ENCODE measurements at places on chromosomes 13 and 19. TPM values are rescaled to one million over a fixed set of nuclear protein-coding genes. Genes with fewer than 3 reads are reported as not detected.

DNA sequence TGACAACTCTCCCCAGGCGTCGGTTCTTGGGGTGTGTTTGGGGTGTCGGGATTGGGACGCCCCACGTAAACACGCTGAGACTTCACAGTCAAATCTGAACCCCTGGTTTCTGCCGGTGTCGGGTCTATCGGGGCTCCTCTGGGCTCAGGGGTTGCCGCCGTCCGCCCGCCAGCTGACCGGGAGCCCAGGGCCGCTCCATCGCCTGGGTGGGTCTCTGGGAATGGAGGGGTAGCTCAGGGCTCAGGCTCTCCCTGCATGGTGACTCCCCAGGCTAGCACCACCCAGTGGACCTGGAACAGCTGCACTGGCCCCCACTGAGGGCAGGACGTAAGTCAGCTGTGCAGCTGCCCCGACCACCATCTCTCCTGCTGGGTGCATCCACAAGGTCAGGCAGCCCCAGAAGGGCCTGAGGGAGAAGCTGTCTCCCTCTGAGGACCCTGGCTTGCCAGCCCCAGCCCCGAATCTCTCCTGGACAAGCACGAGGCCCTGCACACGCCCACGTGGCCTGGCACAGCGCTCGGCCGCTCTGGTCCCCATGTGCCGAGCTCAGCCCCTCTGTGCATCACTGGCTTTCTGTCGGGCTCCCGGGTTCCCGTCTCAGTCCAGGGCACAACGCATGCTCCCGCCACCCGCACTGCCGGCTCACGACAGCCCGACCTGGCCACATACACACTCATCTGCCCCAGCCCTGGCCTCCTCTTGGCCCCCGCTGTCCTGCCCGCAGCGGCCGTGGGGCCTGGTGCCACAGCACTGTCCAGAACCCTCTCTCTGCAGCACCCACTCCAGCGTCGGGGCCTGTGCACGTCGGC is 6.1 kb downstream of the RNF126 start:
- peaks cover 83% of the 10 kb centered on the region for H3K36me3 ChIP-seq
- no peak overlapping the region for H3K4me3 ChIP-seq
- peaks cover 13% of the 10 kb centered on the region for H3K4me1 ChIP-seq
- no peaks in the 10 kb centered on the region for H3K27me3 ChIP-seq
- DNase-seq: no peak

Gene CERS1
- not detected for total RNA-seq

- no peaks in the 10 kb centered on the region for H3K27me3 ChIP-seq
- H3K36me3 ChIP-seq: peaks cover 6% of the 10 kb centered on the region
- no peak for DNase-seq
- no peak overlapping the region for H3K27ac ChIP-seq
- no peak overlapping the region for H3K4me3 ChIP-seq
- no peaks in the 10 kb centered on the region for H3K4me1 ChIP-seq
Observed at GRCh38 chr13:41313117-41313516, 2.0 kb downstream of the NAA16 start.

DNA sequence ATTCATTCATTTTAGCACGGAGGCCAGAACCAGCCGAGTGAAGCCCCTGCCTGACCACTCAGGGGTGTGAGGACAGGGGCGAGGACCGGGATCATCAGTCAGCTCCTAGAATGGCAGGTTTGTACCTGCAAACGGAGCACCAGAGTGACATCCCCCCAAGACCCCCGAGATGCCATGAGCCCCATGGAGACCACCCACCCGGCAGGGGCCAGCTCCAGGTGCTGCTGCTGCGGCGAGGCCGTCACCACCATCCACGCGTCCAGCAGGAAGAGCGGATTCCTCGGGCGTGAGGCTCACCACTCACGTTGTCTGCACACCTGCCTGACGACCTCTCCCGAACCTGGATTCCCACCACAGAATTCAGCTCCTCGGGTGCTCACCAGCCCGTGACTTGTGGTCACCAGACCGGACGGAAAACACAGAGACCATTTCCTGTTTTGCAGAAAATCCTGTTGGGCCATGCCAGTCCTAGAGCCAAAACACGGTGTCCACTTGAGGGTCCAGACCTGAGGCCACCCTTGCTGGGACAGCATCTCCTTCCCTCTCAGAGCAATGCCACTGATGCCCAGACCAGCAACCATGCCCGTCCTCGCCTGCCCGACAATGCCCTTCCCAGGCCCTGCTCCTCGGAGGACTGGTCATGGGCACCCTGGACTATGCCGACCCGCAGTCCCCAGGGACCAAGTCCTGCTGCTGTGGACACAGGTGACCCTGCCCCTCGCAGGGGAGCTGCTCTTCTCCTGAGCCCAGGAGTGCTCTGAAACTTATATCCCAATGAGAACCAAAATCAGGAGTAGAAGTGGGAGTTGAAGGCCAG is 74.2 kb downstream of the RASA3 start:
- H3K36me3 ChIP-seq: peaks cover 25% of the 10 kb centered on the region
- H3K27ac ChIP-seq: no peak overlapping the region

- H3K4me3 ChIP-seq: no peak overlapping the region
- no peak for DNase-seq
- no peak overlapping the region for H3K27ac ChIP-seq
- H3K27me3 ChIP-seq: no peaks in the 10 kb centered on the region
- H3K36me3 ChIP-seq: peaks cover 13% of the 10 kb centered on the region
Observed at GRCh38 chr19:17335575-17335974, 920 bp upstream of the ANO8 start.

Gene FFAR1
- total RNA-seq: not detected

GRCh38 chr19:48780631-48781391 is 25.5 kb downstream of the FGF21 start:
- H3K4me3 ChIP-seq: no peak overlapping the region
- H3K27me3 ChIP-seq: no peaks in the 10 kb centered on the region
- no peak for DNase-seq
- H3K4me1 ChIP-seq: peaks cover 10% of the 10 kb centered on the region
- H3K36me3 ChIP-seq: no peaks in the 10 kb centered on the region
- H3K27ac ChIP-seq: no peak overlapping the region

- no peak for DNase-seq
- no peak overlapping the region for H3K4me3 ChIP-seq
- H3K36me3 ChIP-seq: no peaks in the 10 kb centered on the region
- H3K4me1 ChIP-seq: no peaks in the 10 kb centered on the region
Observed at GRCh38 chr19:16676101-16676798, 15.3 kb downstream of the TMEM38A start.

GRCh38 chr13:102128216-102128810 is 273.5 kb downstream of the FGF14 start:
- H3K27me3 ChIP-seq: no peaks in the 10 kb centered on the region
- H3K4me1 ChIP-seq: no peaks in the 10 kb centered on the region
- no peak overlapping the region for H3K27ac ChIP-seq
- H3K4me3 ChIP-seq: no peak overlapping the region
- no peak for DNase-seq
- no peaks in the 10 kb centered on the region for H3K36me3 ChIP-seq

DNA sequence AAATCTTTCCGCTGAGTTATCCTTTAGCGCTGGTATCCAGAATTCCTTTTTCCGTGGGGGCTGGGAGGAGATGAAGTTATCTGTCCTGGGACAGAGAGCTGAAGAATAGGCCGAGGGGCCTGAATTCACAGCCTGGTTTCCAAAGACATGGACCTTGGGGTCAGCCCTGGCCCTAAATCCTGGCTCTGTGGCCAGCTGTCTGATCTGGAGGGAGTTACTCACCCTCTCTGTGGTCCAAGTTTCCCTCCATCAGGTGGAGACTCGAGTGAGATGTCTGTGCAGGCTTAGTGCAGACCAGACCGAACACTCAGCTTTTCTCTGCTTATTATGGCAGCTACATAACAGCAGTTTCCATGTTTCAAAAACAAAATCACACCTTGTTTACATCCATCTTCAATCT is 59.6 kb downstream of the CDADC1 start:
- H3K36me3 ChIP-seq: no peaks in the 10 kb centered on the region
- DNase-seq: no peak
- no peak overlapping the region for H3K4me3 ChIP-seq

Gene MISP3
- total RNA-seq: 0.34 TPM

Gene GNG7
- total RNA-seq: not detected
